ENCODE measurements at places on chromosomes 2 and 18.

DNA sequence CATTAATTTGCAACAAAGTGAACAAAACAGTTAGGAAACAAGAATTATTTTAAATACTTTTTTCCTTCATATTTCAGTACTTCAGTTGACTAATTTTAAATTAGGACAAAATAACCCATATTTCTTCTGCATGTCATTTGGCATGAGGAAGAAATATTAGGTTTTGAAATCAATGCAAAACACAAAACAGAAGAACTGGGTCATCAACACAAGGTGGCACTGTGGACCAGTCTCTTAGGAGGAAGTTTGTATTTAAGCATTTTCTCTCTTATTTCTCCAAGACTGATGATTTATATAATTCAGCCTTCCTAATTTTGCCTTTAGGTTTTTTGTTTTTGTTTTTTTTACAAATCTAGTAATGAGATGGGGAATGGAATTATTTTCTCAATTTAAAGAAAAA, 352.8 kb upstream of the KCNH7 start:
- 0 out of 3 replicates have a peak, but pooled peaks have one; percentile 59 for ATAC-seq

- ATAC-seq, result no peak
These were observed 82.5 kb downstream of the CERS6 start for GRCh38 chr2:168538534-168538933.

DNA sequence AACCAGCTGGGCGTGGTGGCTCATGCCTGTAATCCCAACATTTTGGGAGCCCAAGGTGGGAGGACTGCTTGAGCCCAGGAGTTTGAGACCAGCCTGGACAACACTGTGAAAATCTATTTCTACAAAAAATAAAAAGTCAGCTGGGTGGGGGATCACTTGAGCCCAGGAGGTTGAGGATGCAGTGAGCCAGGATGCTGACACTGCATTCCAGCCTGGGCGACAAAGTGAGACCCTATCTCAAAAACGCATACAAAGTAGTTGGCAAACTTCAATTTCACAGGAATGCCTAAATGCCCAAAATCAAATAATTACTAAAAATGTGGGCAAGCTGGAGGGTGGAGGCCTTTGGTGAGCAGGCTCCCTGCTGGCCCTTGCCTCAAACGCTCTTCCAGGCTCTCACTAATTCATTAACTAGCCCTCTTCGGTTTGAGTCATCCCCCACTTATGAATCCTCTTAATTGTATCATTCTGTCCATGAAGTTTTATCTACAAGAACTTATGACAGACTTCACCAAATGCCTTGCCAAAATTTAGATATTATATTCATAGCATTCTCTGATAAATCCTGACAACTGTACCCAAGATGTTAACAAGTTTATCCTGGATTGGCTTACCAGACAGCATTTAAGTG, 68.7 kb upstream of the ZFP36L2 start:
- ATAC-seq, result peak; percentile 33

DNA sequence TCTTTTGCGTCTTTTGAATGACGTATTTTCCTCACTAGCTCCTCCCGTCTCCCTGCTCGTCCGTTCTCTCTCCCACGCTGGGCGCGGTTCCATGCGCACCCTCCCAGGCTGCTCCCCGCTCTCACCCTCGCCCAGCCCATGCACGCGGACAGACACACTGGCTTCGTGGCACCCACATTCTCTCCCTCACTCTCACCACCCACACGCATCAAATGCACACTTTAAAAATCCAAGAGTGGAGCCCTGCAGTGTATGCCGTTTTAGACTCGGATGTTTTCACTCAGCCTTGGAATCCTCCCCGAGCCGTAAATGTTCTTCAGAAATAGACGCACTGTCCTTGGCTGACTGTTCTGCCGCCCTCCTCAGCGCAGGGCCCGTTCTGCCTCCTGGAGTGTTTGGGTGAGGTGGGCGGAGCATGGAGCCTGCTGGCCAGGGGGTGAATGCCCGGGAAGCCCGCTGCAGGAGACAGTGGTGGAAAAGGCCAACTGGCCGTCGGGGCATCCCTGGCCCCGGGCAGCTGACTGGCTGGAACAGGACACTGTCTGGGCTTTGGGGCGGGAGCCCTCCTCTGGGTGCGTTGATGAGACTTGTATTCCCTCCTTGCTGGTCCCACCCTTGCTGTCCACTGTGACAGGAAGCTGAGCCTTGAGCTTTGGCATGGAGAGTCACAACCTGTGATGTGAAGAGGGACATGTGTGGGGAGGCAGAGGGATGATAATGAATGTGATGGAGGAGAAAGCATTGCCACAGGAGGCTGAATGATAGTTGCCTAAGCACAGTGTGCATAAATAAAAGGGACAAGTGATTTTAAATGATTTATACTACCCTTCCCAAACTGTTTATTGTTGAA, 35.4 kb upstream of the LYPD6B start:
- no peak for ATAC-seq

- ATAC-seq, result peak; percentile 52
These were observed 3.8 kb downstream of the GALNT5 start for GRCh38 chr2:157261199-157261782.

- no peak for ATAC-seq
These were observed 195.1 kb downstream of the LPIN1 start for GRCh38 chr2:11941201-11942177.

DNA sequence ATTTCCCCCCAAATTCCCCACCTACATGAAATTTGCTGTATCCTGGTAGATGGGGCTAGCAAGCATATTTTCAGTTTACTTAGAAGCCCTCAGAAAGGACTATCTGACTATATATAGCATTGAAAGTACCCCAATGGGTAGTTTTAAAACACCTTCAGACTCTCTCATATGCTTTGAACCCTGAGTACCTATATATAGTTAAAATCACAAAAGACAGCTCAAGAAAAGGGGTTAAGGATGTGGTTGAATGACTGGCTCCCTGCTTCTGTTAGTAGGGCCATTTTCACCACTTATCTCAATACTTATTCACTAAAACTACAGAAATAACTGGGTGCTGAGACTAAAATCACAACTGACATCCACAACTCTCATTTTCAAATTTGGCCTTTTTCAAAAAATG, 18.5 kb downstream of the WDPCP start:
- ATAC-seq, result no peak

- no peak for ATAC-seq
These were observed 57.9 kb upstream of the GLI2 start for GRCh38 chr2:120677696-120678247.

GRCh38 chr2:17223211-17223610, 295.0 kb downstream of the RAD51AP2 start:
- no peak for ATAC-seq

DNA sequence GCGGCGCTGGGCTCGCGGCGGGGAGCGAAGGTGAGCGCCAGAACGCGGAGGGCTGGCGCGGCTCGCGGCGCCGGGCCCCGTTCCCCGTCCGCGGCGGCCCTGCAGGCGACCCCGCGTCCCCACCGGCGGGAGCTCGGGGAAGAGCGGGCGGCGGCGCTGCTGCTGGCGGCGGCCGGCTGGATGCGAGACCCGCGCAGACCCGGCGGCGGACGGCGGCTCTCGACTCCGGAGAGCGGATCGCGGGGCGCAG, 213 bp downstream of the DOK6 start:
- no peak for ATAC-seq

GRCh38 chr2:74041182-74041581, 56.5 kb downstream of the TET3 start:
- ATAC-seq, result no peak

GRCh38 chr2:137947032-137947727, 17.1 kb upstream of the HNMT start:
- no peak for ATAC-seq

GRCh38 chr2:74895001-74895400, 61.1 kb downstream of the HK2 start:
- peak; percentile 12 for ATAC-seq

Data from SK-N-SH treated with all-trans-retinoic acid at 6 μM for 48 hours (cell line).